ENCODE measurements at places on chromosomes 2 and 18.

DNA sequence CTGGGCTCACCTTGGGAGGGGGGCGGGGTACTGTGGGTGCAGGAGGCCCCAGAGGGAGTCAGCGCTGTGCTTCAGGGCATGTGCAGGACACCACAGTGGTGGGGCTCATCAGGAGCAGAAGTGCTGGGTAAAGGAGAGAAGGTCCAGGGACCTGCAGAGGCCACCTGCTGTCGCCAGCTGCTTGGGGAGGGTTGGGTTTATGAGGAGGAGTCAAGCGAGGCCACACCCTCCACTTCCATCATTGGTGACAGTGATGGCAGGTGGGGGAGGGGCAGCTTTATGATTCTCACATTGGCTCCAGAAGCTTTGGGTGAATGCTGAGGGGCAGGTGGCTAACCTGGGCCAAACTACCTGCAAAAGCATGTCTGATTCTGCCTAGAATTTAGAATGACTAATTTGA is 392.6 kb downstream of the HRH4 start:
- DNase-seq: no peak

- no peak for DNase-seq
Measured at GRCh38 chr18:27075828-27076227, 109.3 kb downstream of the CHST9 start.

DNA sequence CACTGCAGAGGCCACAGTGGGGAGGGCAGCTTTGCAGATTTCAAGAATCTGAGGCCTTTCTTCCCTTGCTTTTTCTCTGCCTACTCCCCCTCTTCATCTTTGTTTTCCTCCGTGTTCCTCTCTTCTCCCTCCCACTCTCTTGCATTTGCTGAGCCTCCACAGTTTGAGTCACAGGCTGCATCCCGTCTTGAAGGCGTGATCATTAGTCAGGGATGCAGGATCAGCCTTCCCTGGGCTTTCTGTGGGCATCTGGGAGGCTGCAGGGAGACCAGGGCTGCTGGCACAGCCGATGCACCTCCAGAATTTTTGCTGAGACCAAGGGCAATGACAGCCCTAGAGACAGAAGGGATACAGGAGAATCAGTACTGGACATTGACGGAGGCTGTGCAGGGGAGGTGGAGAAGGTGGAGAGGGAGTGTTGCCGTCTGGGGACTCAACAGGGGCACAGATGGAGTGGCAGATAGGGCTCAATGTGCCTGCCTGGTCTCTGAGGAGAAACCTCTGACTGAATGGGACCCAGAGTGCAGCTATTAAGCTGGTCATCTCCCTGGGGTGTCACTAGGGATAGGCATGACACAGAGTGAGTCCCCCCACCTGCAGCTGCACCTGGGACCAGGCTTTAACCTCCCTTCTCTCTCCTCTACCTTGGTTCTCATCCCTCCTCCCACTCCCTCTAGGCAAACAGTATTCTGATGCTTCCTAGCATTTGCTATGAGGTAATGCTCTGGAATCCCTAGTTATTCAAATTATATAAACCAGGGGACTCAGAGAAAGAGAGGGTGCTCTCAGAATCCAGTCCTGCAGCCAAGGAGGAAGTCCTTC is 29.0 kb upstream of the DNAJC27 start:
- no peak for DNase-seq

GRCh38 chr2:10016001-10016801 is 27.1 kb upstream of the KLF11 start:
- no peak for DNase-seq

- peak; percentile 61 for DNase-seq
Measured at GRCh38 chr2:10297959-10298531, 4.7 kb upstream of the HPCAL1 start.

DNA sequence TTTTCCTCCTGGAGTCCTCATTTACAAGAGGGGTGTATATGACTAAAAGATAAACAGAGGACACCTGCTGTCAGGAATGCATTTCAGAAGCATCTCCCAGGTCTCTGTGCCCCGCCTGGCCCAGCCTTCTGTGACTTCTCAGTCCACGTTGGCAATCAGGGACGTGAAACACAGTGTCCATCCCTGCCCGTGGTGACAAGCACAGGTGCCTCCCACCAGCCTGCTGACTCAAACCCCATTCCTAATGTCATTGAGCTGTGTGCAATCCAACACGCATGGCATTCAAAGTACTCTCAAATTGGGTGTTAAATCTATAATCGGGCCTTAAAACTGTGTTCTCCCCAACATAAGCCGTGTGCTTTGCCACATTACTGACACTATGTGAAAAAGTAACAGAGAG is 343.2 kb downstream of the EIPR1 start:
- DNase-seq: no peak
